NCI-H748 treated with DMSO at 0.1 percent for 48 hours (cell line): ENCODE measurements at places on chromosomes 6 and 20.

DNA sequence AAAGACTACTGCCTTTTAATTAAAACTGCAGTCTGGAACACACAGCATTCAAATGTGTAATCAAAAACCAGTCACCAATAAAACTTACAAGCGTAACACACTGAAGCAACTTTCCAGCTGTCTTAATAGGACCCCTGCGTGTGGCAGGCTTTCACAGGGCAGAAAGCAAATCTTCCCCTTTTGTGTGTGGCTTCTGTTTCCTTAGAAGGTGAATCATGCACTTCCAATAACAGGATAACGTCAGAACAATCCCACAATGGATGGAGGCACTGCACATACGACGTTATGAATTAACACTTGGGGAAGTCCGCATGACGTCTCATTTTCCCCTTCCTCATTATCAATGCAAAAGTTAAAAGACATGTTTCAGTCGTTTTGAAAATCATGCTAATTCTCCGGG, 44.8 kb downstream of the INSM1 start:
- no peak for DNase-seq

DNA sequence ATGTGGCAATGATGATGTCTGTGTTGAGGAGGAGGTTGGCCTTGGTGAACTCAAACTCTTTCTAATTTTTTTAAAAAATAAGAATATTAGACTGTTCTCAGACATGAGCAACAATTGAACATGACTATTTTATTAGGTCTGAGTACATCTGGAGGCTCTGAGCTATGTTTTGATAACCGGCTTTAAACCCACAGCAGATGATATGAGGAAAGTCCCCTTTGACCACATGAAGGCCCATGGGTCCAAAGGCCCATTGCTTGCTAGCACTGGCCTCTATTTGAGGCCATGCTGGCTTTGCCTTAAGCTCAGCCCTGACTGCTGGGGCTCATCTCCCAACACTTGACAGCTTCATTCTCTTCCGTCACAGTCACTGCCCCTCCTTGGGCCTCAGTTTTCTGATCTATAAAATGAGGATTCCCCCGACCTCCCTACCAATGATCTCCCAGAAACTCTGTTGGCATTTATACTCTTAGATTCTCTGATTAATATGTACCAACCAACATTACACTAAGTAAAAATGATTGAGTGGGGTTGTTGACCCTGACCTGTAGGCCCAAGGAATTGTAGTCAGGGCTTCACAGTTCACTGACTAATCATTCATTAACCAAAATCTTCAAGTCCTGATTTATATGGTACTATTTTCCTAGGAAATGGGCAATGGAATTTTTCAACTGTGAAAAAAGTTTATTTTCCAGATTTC, 23.9 kb upstream of the TINAG start:
- no peak for DNase-seq

DNA sequence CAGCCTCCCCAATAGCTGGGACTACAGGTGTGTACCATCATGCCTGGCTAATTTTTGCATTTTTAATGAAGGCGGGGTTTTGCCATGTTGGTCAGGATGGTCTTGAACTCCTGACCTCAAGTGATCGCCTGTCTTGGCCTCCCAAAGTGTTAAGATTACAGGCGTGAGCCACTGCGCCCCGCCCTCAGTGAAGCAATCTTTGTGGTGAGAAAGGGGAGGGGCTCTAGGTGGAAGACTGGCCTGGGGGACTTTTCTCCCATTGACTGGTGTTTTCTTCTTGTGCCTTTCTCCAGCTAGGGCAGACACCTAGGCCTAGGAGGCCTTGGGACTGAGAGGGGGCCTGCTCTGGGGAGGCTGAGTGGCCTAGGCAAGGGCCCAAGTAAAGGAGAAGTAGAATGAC, 84.1 kb downstream of the DNAAF9 start:
- no peak for DNase-seq

GRCh38 chr20:46001498-46001897, 7.2 kb upstream of the MMP9 start:
- no peak for DNase-seq

GRCh38 chr6:116265041-116265829, 11.4 kb upstream of the TSPYL4 start:
- DNase-seq: no peak

- no peak for DNase-seq
These were observed 68.5 kb downstream of the FOXC1 start for GRCh38 chr6:1678201-1678600.

DNA sequence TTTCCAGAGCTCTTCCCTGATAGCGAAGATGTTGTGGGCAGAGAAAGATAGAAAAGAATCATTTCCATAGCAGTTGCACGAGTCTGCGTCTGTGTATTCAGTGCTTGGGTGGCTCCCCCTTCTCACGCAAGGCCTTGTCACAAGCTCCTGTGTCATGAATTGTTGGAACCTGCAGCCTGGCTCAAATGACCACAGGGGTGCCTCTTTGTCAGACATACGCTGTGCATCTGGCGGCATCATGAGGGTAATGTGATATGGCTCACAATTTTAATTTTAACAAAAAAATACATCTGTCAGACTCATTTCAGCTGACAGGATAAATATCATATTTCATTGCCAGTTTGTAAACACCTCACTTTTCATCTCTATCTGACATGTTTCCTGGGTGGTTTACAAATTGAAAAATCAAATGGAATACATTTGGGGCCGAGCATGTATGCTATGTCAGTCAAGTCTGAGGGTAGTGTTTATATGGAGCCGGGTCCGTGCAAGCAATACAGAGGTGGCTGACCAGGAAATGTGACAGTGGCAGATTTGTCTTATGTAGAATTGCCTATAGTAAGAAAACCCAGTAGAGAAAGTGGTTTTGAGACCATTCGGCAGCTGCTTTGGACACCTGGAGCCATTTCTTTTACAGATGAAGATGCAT, 90.9 kb downstream of the CAP2 start:
- peak; percentile 70 for DNase-seq

DNA sequence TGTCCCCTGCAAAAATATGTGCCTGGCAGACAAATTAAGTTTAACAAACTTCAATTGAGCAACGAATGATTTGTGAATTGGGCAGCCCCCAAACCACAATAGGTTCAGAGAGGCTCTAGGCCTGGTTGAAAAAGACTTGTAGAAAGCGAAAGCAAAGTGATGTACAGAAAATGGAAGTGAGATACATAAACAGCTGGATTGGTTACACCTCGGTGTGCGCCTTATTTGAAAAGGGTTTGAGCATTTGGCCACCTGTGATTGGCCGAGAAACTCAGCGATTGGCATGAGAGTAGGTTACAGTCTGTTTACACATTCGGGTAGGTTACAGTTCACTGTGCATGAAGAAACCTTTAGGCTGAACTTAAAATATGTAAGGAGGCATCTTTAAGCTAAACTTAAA, 136.9 kb downstream of the CD83 start:
- no peak for DNase-seq

- DNase-seq: no peak
These were observed 21.9 kb upstream of the SH3BGRL2 start for GRCh38 chr6:79609225-79609595.

DNA sequence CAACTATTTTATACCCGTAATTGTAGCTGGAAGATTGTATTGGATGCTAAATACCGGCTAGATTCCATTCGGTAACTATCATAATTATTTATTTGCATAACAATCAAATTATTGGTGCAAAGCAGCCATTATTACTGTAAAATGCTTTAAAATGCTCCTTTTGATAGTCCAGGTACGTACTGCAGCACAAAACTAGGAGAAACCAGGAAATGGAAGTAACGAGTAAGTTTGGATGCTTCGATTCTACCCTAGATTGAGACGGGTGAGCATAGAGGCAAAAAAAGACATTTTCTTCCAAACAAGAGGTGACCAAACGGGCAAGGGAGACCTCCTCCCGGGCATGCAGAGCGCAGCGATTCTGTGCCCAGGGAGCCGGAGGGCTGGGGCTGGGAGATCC, 469 bp upstream of the XRN2 start:
- no peak for DNase-seq

DNA sequence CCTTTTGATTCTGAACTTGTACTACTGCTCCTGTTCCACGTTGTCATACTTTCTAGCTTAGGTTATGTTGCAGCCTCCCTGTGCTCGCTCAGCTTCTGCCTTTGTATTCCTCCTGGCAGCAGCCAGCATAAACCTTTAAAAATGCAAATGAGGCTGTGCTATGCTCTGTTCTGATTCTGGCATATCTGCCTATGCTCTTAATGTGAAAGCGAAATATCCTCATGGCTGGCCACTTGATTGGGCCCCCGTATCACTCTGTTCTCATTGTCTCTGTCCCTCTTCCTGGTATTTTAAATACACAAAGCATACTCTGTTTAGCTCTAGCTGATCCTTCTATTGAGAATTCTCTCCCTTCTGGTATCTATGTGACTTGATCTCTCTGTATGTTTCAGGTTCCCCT, 139.0 kb downstream of the JARID2 start:
- no peak for DNase-seq

DNA sequence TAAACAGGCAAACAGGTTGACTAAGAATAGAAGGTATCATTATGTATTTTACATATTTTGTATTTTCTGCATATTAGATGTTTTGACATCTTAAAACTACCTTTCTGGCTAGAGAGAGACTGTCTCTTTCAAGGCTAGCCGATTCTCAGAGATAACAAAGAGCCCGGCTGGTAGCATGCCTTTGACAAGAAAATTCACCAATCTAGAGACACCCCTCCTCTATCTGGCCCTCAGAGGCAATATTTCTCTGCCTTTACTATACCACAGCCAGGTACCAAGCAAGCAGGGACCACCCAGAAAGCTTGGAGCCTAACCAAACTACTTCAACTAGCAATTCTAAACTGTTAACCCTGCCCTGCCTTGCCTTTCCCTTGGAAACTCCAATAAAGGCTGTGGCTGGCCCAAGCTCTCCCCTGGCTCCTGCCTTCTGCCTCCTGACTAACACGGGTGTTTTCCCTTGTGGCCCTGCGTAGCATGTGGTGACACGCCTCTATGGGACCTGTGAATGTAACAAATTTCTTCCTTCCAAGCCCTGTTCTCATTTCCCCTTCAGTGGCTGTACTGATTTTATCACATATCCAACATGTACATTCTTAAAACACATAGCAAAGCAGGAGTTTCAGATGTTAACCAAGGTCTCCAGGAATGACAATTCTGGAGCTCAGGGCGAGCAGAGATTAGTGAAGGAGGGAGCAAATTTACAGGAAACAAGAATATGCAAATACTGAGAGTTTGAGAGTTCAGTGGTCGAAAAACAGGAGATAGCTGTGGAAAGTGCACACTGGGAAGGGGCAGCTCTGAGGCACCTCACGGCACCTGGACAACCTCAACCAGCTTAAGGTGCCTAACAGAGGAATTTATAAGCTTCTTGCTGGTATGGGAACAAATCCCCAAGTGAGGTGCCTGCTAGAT, 120.8 kb downstream of the BACH2 start:
- DNase-seq: no peak

- no peak for DNase-seq
These were observed 142.6 kb upstream of the MCHR2 start for GRCh38 chr6:100136590-100136989.

GRCh38 chr6:33589731-33590530, 9.9 kb upstream of the BAK1 start:
- DNase-seq: peak; percentile 42
